ENCODE measurements at places on chromosomes 3 and 15. TPM values are rescaled to one million over a fixed set of nuclear protein-coding genes. Genes with fewer than 3 reads are reported as not detected.
A peak's percentile ranks its signal among the peaks of the same experiment; 100 is the strongest.

Gene TMEM207
- not detected for total RNA-seq

DNA sequence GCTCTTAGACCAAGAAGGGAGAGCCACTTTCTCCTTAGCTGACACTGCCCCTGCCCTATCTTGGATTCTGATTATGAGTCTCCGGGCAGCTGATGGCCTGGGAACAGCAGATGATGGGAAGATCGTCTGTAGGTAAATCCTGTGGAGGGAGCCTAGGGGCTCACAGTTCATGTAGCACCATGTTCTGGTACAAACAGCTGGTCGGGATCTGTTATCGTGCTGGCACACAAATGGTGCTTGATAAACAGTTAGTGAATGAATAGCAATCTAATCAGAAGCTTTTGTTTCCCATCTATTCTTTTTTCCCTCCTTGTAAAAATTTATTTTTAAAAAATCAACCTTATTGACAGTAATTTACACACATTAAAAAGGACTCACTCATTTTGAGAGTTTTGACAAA lies 26.8 kb downstream of the CDCP1 start:
- DNase-seq, result no peak

DNA sequence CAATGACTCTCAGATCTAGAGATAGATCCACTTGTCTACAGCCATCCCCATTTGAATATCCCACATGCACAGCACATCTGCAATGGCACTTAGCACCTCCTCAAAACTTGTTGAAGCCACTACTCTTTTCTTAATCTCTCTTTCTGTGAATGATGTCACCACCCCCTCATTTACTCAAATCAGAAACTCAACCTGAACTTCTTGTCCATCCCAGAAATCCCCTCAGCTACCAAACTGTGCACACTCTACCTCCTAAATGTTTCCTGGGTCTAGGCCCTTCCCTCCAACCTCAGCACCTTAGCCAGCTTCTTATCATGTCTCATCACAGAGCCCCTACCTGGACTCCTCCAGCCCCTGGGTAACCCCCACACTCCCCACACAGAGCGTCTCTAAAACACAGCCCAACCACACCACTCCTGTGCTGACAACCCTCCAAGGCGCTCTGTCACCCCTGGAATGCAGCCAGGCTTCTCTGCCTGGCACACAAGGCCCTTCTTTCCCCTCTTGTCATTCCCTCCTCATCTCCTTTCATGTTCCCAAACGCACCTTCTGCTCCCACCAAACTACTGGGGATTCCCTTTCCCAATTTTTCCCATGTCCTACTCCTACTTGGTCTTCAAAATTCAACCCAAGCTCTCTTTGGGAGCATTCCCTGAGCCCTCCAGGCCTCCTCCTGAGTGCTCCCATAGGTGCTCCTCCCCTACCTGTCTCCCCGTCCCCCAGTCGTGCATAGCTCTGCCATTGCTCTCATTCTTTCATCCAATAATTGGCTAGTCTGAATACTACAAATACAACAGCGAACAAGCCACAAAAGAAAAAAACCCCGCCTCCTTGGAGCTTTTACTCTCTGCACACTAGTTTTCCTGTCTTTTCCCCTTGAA lies 39.8 kb upstream of the ZBTB38 start:
- DNase-seq, result no peak

Gene KNL1
- total RNA-seq, result 69.0 TPM

- DNase-seq, result no peak
Observed at GRCh38 chr3:24253336-24253735, 241.3 kb downstream of the THRB start.

DNA sequence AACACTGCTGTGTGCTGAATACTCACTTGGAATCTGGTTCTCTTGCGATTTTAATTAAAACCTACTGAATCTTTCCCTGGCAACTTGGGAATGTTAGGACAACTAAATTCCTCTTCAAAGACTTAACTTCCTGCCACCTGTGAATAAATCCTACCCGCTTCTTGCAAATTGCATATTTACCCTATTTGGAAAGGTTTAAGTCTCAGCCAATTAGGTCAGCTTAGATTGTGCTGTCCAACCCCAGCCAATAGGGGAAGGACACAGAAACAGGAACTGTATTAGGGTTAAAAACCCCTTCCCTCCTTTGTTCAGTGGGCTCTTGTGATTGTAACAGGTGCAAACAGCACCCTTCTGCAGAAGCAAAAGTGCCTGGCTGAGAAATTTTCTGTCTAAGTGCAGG lies 38.6 kb upstream of the FSTL1 start:
- no peak for DNase-seq

- peak; percentile 59 for DNase-seq
Observed at GRCh38 chr15:82999905-83000671, 11.4 kb downstream of the C15orf40 start.

DNA sequence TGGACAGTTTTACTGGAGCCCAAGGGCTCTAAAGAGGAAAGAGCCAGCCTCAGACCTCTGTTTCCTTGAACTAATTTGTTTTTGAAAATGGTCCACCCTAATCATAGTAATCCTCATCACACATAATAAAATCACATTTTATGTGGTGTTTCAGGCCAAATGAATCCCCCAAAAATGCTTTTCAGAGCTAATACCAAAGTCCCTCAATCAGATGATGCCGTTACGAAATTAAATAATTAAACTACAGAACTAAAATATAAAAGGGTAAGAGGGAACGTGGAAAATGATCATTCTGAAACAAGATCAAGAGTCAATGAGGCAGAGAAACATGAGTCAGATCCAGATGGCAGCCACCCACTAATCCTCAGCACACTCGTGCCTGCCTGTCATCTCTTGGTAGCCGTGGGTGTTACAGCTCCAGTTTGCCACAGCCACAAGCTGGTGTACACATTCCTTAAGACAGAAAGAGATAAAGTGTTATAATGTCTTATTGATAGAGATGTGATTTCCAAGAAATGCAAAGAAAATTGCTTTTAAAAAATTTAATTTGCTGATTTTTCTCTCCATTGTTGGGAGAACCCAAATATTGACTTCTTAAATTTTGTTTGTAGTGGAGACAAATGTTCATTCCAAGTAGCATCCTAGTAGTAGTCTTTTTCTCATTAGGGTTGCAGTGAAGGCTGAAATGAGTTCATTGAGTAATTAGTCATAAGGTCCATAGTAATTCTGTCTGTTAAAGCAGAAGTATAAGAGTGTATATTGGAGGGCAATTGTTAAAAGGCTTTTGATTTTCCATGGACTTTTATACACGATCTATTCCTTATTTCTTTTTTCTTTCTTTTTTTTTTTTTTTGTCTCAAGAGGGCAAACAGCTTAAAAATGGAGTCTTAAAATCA lies 104.2 kb downstream of the AGBL1 start:
- DNase-seq, result no peak

- DNase-seq, result no peak
Observed at GRCh38 chr3:198043119-198043518, 83.1 kb downstream of the LMLN start.

GRCh38 chr3:195549931-195550519 lies 6.9 kb upstream of the PPP1R2 start:
- peak; percentile 89 for DNase-seq

DNA sequence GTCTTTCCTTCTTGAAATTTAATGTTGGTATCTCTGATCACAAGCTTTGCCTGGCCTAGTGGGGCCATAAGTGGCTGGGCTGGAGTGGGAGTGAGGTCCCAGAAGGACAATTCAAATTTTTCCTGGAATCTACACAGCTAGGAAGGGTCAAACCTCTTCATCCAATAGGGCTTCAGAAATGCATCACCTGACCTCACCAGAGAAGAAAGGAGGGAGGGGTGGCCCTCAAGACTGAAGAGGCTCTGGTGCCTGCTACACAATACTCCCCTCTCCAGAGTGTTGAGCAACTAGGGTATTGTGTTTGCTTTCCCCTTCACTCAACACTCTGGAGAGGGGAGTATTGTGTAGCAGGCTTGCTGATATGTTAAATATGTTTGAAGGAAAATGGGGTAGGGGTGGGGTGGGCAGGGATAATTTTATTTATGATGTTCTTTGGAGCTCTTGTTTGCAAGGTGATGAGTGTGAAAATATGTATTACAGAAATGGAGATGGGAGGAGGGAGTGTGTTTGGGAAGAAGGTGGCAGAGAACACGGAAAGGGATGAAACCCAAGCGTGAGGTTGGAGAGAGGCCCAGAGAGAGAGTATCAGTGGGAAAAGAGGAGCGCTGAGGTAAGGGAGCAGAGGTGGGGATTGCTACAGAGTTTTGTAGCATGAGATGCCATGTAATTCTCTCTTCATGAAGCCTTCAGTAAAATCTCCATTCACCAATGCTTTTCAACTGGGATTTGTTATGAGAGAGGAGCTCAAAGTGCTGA lies 5.7 kb upstream of the KLHL24 start:
- no peak for DNase-seq

DNA sequence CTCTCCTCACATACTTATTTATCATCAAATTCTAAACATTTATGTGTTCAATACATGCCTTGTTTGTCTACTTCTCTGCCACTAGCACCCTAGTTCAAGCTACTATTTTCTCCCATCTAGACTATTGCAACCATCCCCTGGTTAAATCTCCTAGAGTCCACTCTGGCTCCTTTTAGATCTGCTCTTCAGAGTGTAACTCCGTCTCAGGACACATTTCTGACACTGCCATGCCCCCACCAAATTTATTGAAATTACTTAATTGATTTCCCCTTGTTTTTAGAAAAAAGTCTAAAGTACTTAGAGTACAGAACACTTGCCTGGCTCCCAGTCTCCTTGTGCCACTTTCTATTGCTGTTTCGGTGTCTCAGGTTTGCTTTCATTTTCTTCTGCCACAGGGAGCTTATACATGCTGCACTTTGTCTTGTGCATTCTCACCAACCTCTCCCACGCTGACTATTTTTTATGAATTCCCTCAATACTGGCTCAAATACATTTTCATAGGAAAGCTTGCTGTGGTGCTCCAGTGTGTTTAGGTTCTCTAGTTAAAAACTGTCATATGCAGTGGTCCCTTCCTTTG lies 792.3 kb downstream of the DIPK2A start:
- no peak for DNase-seq

Gene VPS8
- 69.3 TPM for total RNA-seq

Gene CCR5
- 21.6 TPM for total RNA-seq

- no peak for DNase-seq
Observed at GRCh38 chr15:52778457-52778856, 11.7 kb downstream of the ONECUT1 start.

DNA sequence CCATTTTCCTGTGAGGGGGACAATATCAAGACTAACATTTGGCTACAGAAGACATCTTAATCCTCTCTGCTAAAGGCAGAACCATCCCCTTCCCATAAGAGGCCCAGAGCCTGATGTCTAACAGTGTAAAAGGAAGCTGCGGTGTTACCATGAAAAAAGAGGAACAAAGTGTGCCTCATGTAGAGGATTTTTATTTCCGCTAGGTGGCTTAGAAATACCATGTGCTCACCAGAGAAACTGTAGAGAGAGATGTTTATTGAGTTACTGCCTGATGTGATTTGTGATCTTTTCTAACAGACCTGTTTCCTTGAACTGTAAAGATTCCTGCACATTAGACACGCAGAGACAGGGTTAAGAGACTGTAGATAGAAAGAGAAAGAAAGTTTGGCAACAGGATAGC lies 22.0 kb downstream of the OR5H15 start:
- peak; percentile 7 for DNase-seq

GRCh38 chr3:192861972-192862371 lies 55.7 kb downstream of the MB21D2 start:
- peak; percentile 14 for DNase-seq

DNA sequence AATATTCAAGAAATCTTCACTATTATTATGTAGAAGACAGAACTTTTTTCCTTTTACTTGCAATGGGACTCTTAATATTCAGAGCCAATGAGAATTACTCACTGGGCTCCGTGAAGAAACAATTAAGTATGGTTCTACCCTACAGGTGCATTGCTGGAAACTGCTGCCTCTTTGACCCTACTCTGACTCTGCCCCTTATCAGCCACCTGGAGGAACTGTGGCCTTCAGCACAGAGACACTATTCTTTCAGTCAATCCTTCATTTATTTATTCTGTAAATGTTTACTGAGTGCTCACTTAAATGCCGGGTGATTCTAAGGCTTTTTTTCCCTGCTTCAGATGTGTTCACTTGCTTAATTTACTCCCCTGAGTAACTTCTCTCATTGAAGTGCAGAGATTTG lies 163.2 kb downstream of the SYNPR start:
- no peak for DNase-seq

GRCh38 chr3:42025370-42026138 lies 63.7 kb upstream of the ULK4 start:
- DNase-seq, result no peak

Gene DNASE1L3
- total RNA-seq, result not detected

GRCh38 chr3:184620475-184621119 lies 59.0 kb downstream of the EPHB3 start:
- DNase-seq, result no peak

- no peak for DNase-seq
Observed at GRCh38 chr3:142450189-142450588, 2.4 kb upstream of the XRN1 start.

- DNase-seq, result no peak
Observed at GRCh38 chr3:32880225-32880624, 62.4 kb downstream of the TRIM71 start.

- DNase-seq, result no peak
Observed at GRCh38 chr3:175726228-175726627, 867.1 kb downstream of the NAALADL2 start.

Gene DUOXA1
- not detected for total RNA-seq

DNA sequence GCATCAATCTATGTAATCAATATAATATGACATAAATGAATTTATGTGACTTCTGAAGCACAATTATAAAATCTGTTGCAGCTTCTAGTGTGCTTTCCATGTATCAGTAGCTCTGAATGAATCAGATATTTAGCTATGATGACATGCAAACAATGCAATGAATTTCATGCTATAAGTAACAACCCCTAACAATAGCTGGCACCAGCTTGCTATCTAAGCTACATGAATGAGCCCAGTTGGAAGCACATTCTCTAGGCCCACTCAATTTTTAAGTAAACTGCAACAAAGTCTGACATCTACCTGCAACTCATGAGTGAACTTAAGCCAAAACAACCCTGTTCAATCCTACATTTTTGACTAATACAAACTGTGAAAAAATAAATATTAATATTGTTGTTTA lies 507.3 kb upstream of the ROBO1 start:
- no peak for DNase-seq

Gene OCA2
- not detected for total RNA-seq

Measured in activated CD4-positive, alpha-beta T cell treated with anti-CD3 and anti-CD28 coated beads, Interleukin-2, amount 10 ng/mL, durations not matched to agents 7 days and 5 days (primary cell).